Stimulated activated effector memory CD8-positive, alpha-beta T cell treated with anti-CD3 and anti-CD28 coated beads, Interleukin-12 subunit alpha, Interleukin-12 subunit beta, amount 100 ng/mL, for 72 hours (primary cell): ENCODE measurements at places on chromosomes 5 and 9.
A peak's percentile ranks its signal among the peaks of the same experiment; 100 is the strongest.

DNA sequence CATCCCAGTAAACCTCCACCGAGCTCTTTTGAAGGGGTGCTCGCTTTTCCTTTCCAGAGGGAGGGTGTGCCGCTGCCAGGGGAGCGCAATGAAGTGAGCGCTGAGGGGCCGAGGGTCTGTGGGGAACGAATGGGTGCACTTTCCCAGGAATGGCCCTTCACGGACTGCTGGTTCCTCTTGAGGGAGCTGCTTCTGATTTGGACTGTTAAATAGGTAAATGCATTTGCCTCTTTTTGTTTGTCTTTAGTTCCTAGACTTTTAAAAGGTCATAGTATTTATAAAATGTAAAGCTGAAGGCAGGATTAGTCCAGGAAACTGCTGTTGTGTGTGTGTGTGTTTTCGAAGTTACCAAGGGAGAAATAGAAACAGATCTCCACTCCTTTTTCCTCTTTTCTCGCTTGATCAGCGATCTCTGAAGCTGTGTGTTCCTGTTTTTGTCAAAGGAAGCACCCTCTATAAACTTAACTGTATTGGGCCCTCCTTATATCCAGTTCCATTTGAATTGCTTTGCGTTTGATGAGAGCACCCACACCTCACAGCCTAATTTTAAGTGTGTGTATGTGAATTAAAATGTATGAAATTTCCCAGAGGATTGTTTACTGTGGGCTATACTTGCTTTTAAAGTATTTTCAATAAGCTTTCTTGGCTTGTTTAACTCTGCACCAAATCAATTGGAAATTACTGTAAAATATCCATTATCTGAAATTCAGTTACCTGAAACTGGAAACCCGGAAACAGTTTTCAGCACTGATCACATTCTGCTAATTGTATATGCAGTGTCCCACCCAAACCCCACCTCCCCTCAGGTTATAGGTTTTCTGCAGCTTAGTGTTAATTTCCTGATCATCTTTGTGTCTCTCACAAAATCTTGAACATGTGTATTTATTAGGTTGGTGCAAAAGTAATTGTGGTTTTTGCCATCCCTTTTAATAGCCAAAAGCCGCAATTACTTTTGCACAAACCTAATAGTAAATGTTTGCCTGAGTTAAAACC is 966 bp downstream of the SNX2 start:
- no peak for DNase-seq

DNA sequence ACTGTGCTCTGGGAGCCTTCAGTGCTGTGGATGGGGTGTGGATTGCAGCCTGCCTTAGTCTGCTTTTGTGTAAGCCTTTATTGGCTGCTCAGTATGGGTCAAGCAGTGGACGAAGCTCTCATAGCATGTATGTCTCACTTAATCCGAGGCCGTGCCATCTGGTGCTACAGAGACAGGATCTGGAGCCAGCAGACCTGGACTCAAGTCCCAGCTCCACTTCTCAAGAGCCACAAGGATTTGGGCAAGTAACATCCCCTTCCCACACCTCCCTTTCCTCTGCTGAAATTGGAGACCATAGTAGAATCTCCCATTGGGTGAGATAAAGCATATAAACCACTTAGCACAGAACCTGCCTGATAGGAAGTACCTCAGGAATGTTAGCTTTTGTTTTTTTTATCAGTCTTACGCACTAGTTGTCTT is 23.4 kb upstream of the LECT2 start:
- no peak for DNase-seq

GRCh38 chr5:76305775-76306174 is 97.3 kb upstream of the IQGAP2 start:
- no peak for DNase-seq

DNA sequence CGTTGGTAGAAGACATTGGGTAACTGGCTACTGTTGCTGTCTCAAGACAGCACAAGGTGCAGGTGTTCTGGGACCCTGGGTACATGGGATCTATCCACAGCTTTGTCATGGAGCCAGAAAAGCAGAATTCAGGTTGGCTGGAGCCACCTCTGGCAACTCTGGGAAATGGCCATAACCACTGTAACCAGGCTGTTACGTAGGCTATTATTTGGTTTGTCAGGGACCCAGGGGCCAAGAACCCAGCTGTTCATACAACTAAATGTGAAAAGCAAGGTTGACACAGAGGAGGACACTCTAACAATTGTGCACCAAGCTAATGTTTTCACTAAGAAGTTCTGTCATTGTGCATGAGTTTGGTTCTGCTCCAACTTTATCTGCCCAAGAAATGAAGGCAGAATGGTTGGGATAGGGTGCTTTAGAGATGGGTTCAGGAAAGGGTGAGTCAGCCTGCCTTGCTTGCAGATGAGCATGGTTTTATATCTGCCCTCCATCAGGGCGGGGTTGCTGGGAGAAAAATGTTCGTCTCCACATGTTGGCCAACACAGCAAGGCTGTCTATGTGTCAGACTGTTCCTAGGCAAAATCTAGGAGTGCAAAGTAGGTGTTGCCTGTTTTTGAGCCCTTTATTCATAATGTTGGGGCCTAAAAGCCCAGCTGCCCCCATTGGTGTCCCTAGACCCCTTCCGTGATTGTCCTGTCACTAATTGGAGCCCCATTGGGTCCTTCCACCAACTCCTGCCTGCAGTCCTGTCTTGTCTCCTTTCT is 131.3 kb upstream of the DAP start:
- DNase-seq = no peak

DNA sequence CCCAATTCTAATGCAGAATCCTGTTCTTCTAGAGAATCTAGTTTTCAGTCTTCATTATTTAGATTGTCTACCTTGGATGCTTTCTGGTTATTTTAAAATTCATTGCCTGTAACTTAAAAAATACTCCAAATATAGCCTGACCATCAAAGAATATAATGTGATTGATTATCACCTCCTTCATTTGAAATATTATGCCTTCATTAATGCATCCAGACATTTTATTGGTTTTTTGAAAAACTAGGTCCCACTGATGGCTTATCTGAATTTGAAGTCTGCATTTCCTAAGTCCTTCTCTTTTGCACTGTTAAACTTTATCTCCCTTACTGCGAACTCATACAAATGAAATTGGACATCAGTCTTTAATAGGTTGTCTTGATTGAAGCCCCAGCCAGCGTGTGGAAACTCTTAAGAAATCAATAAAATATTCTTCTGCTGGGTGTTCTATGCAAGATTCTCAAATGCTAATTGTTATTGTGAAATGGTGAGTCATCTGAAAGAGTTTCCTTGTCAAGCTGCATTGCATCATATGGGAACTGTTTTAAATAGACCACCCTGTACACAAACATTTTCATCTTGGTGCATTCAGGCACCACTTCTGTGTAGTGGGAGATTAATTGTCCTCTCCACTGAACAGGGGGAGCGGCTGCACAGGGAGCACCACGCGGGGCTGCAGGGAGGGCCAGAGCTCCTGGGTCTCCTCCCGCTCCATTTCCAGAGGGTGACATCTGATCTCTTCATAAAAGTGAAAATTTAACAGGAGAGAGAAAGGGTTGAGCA is 92.3 kb upstream of the FANCC start:
- DNase-seq = no peak

DNA sequence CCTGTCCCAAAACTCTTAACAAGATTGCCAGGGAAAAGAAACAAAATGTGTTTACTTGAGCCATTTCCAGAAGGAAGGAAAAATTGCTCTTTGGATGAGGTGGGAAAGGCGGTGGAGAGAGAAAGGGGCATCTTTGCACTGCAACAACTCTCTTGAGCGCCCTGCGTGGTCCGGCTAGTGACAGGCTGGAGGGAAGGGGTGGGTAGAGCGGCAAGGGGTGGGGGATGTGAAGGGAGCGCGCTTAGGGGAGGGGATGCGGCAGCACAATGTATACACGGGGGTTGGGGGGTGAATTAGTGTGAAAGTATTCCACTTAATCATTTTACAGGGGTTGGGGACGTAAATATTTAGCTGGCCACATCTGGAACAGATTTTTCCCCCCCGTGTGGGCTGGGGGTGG is 1.3 kb downstream of the FGF10 start:
- DNase-seq = no peak

GRCh38 chr9:12735665-12736064 is 39.2 kb upstream of the LURAP1L start:
- no peak for DNase-seq

DNA sequence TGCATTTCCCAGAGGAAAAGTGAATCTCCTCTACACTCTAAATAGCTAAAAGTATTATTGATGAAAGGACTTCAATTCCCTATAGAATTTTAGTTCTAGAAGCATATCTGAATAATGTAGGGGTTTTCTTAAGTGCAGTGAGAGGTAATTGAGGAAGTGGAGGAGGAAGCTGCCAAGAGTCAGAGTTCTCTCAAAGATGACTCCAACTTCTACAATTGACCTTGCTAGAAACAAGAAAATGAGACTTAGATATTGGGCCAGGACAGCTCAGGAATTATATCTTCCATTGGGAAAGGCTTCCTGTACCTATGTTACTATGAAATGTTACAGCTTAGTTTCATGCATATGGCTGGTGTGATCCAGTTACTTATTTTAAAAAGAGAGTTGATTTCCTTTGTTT is 10.4 kb upstream of the F2R start:
- no peak for DNase-seq

GRCh38 chr9:137138058-137138721 is 764 bp upstream of the GRIN1 start:
- DNase-seq = no peak

DNA sequence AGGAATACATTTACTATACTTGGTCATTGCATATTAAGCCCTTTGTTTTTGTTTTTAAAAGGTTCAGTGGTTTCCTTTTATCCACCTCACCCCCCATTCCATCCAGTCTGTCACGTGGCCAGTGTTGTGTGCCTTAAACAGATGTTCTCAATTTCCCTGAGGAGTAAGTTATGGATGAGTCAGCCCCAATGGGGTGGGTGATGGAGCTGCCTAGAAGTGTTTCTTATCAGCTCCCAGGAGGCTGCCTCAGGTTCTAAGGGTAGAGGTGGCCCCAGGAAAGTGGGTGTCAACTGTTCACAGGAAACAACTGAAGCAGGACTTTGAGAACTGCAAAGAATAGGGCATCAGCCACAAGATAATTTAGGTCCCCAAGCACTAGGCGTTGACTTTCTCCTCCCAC is 41.1 kb downstream of the ACTBL2 start:
- no peak for DNase-seq

GRCh38 chr9:137366891-137367381 is 56.0 kb downstream of the EXD3 start:
- DNase-seq = no peak

DNA sequence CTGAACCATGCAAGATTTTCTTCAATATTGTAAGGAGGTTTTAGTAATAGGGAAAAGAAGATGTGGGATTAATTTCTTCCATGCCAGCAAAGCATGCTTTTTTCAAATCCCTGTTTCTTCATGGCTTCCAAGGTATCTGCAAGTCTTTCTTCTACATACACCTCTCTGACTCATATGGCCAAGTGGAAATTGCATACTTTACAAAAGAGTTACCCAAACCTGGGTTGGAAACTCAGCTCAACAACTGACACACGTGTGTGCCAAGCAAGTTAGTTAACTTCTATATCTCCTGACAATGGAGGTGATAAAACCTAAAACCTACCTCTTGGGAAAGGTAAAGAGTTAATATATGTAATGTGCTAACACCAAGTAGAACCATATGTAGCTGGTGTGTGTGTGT is 28.5 kb upstream of the MAMDC2 start:
- no peak for DNase-seq

GRCh38 chr9:103242025-103242424 is 246.9 kb downstream of the CYLC2 start:
- DNase-seq = no peak

- DNase-seq = no peak
These were observed 349.0 kb upstream of the MPDZ start for GRCh38 chr9:13628526-13628925.

GRCh38 chr9:134593286-134594077 is 48.1 kb upstream of the COL5A1 start:
- DNase-seq = peak; percentile 34

GRCh38 chr9:130144703-130145102 is 27.5 kb upstream of the NCS1 start:
- no peak for DNase-seq

DNA sequence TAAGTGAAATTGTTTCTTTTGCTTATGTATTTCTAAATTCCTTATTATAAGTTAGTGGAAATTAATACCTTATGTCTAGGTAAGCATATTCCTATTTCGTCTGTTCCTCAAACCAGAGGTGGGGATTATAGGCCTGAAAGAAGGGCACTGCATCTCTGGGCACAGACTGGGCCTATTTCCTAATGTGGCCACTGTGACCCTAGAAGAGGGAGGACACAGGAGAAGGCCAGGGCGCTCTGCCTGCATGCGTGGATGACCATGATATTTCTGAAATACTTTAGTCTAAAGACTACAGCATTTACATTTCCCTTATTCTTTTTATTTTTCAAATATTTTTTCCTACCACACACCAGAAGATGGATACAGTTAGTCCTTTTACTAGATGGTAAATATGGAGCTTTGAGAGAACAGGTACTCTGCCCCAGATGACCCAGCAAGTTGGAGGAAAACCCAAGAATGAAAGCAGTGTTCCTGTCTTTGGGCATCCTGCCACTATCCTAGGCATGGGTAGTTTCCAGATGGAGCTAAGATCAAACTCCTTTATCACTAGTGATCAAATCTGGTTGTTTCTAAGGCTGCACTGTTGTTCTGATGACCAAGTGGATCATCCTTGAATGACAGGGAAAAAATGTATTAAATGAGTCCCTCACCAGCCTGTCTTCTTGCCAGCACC is 27.8 kb downstream of the RUSC2 start:
- no peak for DNase-seq

DNA sequence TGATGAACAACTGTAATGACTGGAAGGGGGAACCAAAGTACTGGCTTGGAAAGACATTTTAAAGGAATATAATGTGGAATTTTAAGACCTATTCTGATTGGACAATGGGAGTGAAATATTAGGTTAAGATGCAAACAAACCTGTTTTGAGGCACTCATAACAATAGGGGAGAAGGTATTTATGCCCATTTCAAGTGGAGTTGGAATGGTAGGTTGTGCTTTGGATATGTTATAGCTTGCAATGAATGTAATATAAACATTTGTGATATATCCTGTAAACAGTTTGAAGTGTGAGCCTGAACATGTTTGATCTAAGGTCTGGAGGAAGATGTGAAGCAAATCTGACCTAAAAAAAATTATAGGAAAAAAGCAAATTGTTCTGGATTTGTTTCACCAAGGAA is 129.6 kb upstream of the GRHPR start:
- no peak for DNase-seq

- no peak for DNase-seq
These were observed 41.6 kb downstream of the USP20 start for GRCh38 chr9:129876815-129877214.

GRCh38 chr9:81303658-81304057 is 385.7 kb downstream of the TLE1 start:
- DNase-seq = no peak

- DNase-seq = no peak
These were observed 4.6 kb downstream of the SLC35A4 start for GRCh38 chr5:140569197-140569596.

DNA sequence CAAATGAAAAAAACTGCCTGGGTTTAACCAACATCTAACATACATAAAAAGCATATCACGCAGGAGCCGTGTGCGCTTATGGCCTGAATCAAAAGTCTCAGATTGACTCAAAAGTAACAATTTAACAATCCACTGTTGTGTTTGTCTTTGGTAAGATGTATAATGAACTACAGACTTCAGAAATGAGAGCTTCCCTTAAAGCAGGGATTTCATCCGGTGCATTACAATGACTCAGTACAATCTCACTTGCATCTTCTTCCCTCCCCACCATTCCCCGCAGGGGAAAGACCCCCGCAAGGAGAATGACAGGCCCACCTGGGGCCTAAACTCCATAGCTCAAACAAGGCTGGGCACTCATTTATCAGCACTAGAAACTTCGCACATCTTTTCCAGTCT is 1.4 kb downstream of the ZFR start:
- peak; percentile 56 for DNase-seq
